ENCODE measurements at places on chromosomes 1 and 21.
A peak's percentile ranks its signal among the peaks of the same experiment; 100 is the strongest.

- no peak for DNase-seq
Observed at GRCh38 chr1:225368036-225368552, 59.7 kb downstream of the LBR start.

- no peak for DNase-seq
Observed at GRCh38 chr1:54803761-54804470, 2.8 kb upstream of the TTC22 start.

- DNase-seq, result peak; percentile 83
Observed at GRCh38 chr1:46394108-46394871, at the start of gene FAAH. Gene FAAH, plus strand, starts transcription at chr1:46394317. Its CDS starts 32 bp downstream, at chr1:46394349.

DNA sequence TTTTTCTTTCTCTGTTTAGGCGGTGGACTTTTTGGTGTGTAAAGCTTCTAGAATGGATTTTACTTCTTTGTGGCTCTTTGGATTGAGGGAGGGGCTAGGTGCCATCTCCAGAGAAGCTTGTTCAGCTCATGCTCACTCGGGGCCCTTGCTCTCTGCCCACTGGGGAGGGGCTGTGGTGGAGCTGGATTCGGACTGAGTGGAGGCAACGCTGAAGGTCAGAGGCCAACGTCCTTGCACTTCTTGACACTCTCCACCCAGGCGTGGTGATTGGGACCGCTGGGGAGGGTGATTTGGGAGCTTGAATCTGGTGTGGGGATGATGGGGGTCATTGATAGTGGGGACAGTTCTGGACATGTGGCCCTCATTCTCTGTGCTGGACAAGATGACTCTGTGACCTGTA is 52.6 kb downstream of the ADARB1 start:
- no peak for DNase-seq

DNA sequence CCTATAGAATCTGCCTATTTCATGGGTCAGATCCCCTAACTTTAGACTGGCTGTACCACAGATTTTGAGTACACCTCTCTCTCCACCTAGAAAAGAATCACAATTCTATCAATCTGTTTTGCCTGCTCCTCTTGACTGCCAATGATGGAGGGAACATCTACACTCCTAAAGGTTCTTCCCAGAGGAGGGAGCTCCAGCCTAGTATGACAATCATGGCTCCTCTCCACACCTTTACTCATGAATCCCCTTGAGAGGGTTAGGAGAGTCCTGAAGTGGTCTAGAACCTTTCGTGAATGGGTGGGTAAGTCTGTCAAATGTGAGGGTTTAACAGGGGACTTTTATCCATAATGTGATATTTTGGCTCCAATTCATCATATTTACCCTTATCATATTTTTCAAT is 48.0 kb downstream of the DNAI4 start:
- no peak for DNase-seq

DNA sequence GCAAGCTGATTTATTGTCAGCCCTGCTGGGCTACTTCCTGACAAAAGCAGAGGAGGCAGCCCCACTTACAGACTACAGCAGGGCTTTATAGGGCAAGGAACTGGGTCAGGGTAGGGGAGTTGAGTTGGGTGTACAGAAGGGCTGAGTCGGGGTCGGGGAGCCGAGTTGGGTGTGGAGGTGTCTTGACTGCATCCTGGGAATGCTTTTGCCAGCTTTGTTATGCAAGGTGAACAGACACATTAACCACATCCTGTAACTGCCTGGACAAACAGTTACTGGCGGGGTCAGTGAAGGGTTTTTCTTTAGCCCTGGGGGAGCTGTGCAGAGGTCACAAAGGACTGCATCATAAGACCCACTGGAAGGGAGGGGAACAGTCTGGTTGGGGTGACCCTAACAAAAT is 39.1 kb upstream of the GBP5 start:
- DNase-seq, result no peak

GRCh38 chr1:29136391-29136915 is 12.8 kb upstream of the TMEM200B start:
- DNase-seq, result no peak

DNA sequence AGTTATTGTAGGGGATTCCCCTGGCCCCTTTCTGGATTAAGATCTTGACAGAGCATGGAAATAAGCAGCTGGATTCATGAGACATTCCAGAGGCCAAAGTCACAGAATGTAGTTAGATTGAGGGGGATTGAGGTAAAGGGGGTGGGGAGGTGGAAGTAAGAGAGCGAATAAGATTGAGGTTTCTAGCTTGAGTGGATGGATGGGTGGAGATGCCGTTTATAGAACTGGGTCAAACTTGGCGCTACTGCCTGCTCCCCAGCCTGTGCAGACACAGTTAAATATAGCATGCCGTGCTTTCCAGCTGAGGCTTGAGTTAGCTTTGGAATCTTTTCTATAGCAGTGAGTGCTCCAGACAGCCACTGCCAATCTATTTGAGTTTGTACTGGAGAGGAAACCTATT is 85.7 kb downstream of the DYRK1A start:
- no peak for DNase-seq

DNA sequence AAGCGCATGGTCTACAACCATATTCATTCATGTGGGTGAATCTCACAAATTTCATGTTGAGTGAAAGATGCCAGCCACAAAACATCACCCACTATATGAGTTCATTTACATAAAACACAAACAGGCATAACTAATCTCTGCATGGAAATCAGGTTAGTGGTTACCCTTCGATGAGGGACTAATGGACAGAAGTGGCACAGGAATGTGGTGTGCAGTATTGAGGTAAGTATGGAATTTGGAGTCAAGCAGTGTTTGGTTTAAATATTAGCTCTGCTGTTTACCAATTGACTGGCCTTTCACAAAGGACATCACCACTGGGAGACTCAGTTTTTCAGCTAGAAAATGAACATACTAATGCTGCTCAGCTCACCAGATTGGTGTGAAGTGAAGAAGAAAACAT is 24.2 kb downstream of the CCDC185 start:
- DNase-seq, result peak; percentile 47

DNA sequence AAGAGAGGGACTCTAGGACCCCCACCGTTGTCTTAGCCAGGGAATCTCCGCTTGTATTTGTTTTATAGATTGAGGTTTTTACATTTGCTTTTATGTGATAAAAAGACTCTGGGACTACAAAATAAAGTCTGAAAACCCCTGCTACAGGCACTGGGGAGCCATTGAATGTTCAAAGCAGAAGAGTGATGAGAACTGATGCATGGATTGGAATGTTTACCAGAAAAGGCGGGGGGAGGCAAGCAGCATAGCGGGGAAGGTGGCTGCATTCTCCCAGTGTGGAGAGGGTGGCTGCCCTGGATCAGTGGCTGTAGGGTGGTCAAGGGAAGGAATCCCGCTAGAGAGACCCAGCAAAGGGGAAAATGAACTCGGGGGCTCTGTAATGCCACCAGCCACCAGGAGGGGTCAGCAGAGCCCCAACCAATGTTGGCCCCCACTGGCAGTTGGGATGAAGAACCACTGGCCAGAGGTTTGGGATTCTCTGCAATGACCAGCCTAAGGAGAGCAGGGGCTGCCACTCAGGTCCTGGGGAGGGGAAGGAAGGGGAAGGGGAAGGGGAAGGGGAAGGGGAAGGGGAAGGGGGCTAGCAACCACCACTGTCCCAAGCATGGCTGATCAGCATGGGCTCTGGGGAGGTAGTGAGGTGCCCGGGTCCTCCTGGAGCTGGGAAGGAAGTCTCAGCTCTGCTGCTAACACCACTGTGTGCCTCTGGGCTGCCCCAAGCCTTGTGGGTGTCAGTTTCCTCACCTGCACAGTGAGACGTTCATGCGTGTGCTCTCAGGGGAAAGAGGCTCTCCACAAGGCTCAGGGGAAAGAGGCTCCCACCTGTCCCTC is 19.2 kb upstream of the PEF1 start:
- DNase-seq, result peak; percentile 90

DNA sequence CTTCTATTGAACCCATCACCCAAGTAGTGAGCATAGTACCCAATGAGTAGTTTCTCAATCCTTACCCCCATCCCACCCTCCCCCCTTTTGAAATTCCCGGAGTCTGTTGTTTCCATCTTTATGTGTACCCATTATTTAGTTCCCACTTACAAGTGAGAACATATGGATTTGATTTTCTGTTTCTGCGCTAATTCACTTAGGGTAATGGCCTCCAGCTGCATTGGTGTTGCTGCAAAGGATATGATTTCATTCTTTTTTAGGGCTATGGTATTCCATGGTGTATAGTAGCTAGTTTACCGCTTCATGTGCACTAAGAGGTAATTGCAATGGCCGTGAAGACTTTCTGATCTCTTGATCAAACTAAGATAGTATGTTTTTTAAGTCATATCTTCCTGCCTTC is 107.5 kb upstream of the SERTAD4 start:
- DNase-seq, result no peak

- DNase-seq, result no peak
Observed at GRCh38 chr1:220575718-220576497, 48.0 kb downstream of the MARK1 start.

All from HuH-7 (cell line).